ENCODE measurements at places on chromosomes 4 and X.

- no peak for DNase-seq
These were observed 72.2 kb downstream of the RWDD4 start for GRCh38 chr4:183586824-183587223.

DNA sequence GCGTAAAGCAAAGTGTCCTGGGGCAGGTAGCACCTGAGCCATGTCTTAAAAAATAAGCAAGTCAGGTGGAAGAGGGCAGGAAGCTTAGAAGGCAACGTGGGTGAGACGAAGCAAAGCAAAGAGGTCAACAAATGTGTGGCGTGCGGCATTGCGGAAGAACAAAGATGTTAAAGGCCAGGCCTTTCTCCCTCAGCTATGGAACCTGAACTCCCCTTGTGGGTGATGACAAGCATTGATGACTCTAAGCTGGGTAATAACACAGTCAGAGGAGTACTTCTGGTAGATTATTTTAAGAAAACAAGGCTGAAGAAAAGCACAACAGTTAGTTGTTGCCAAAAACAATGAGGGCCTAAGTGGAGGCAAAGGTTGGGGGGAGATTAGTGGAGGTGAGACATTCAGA is 29.0 kb upstream of the SORBS2 start:
- no peak for DNase-seq

DNA sequence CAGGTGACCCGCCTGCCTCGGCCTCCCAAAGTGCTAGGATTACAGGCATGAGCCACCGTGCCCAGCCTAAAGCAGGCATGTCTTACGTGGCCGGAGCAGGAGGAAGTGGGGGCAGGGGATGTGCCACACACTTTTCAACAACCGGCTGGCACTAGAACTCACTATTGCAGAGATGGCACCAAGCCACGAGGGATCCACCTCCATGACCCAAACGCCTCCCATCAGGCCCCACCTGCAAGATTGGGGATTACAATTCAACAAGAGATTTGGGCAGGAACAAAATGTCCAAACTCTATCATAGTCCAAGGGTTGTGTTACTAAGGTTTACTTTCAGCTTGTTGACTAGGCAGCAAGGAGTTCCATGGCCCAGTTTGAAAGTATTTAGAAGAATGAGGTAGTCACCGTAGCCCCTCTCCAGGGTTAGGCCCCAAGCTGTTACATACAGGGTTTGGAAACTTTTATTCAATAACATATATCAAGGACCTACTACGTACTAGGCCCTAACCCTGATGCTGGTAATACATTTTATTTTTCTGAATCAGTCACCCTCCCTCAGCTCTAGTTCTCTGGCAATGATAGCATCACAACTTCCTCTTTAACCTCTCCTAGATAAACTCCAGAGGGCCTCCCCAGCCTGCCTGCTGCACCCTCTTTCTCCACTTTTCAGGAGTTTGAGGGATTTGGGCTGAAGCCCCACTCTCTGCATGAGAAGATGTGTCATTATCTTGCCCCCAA is 18.0 kb upstream of the TBC1D14 start:
- no peak for DNase-seq

DNA sequence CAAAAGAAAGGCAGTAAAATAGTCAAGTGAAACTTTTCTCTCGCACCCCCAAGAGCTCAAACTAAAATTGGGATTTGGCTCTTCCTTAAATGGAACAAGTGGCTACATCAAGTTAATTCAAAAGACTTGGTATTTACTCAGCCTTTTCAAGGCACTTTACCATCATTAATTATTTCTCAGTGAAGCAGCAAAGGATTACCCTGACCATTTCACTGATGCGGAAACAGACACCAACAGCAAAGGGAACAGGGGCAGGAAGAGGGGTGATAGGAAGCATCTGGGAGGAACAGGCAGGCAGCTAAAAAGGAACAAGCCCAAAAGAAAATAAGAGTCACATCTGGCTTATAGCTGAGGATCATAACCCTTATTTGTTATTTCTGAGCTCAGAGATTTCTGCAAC is 2.7 kb downstream of the SCML2 start:
- DNase-seq = no peak

- DNase-seq = no peak
These were observed 819.2 kb downstream of the RAPGEF2 start for GRCh38 chr4:159922119-159922518.

All from naive thymus-derived CD4-positive, alpha-beta T cell (primary cell).